ENCODE measurements at places on chromosomes 5 and 9. TPM values are rescaled to one million over a fixed set of nuclear protein-coding genes. Genes with fewer than 3 reads are reported as not detected.

- no peak overlapping the region for H3K27ac ChIP-seq
- H3K27me3 ChIP-seq, result no peaks in the 10 kb centered on the region
- H3K4me3 ChIP-seq, result no peak overlapping the region
- no peaks in the 10 kb centered on the region for H3K36me3 ChIP-seq
- no peaks in the 10 kb centered on the region for H3K4me1 ChIP-seq
Measured at GRCh38 chr5:149400304-149400703, 21.2 kb upstream of the IL17B start.

GRCh38 chr5:181241393-181241975, 2.2 kb downstream of the RACK1 start:
- no peak for DNase-seq
- no peak overlapping the region for H3K27ac ChIP-seq
- peaks cover 43% of the 10 kb centered on the region for H3K36me3 ChIP-seq

- H3K4me1 ChIP-seq, result no peaks in the 10 kb centered on the region
- no peaks in the 10 kb centered on the region for H3K36me3 ChIP-seq
- no peak for DNase-seq
- H3K27me3 ChIP-seq, result no peaks in the 10 kb centered on the region
Measured at GRCh38 chr9:135619599-135619886, 19.8 kb downstream of the GLT6D1 start.

- no peak overlapping the region for H3K4me3 ChIP-seq
- no peaks in the 10 kb centered on the region for H3K36me3 ChIP-seq
- no peaks in the 10 kb centered on the region for H3K27me3 ChIP-seq
- no peak overlapping the region for H3K27ac ChIP-seq
- DNase-seq, result no peak
- no peaks in the 10 kb centered on the region for H3K4me1 ChIP-seq
Measured at GRCh38 chr9:126128494-126129142, 198.0 kb upstream of the MVB12B start.

DNA sequence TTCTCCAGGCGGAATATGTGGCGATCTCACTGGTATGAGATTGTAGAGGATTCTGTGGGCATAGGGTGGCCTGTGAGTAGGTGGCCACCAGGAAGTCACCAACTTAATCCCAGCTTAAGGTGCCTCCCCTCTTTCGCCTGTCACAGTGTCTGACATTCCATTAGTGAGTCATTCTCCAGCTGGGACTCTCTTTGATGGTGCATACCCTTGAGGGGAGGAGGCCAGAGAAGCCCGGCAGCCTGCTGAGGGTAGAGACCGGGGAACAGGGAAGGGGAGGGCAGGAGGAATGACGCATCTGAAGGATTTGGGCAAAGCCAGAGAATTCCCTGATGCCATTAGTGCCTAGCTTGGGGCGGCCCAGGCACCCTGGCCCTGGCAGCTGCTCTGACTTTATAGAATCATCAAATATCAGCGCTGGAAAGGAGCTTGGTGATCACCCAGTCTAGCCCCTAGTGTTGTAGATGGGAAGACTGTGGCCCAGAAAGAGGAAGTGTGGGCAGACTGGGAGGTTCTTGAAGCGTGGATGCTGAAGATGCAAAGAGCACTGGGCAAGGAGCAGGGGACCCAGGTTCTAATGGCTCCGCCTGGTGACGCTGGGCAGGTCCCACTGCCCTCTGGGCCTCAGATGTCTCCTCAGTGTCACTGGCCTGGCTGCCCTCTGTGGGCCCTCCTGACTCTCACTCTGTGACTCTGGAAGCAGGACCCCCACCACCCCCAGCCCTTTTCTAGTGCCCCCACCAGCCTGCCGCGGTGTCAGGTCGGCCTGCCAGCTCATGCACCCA, 41.4 kb downstream of the DAB2IP start:
- H3K27me3 ChIP-seq, result no peaks in the 10 kb centered on the region
- no peaks in the 10 kb centered on the region for H3K4me1 ChIP-seq
- no peaks in the 10 kb centered on the region for H3K36me3 ChIP-seq
- H3K4me3 ChIP-seq, result no peak overlapping the region
- DNase-seq, result no peak
- H3K27ac ChIP-seq, result no peak overlapping the region

DNA sequence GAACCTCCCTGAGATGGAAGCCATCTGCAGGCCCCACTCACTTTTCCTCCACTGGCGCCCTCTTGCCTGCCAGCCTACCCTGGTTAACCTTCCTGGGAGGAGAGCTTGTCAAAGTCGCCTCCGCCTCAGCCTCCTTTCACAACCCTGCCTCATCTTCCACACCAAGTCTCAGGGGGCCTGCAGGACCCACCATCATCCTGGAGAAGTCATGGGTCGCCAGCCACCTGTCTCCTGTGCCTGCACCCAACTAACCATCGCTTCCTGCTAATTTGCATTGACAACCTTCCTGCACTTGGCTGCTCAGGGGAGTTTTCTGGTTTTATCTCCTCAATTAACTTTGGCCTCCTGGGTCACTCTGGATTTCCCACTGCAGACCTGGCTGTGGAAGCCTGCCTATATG, 52.8 kb upstream of the GRHPR start:
- H3K36me3 ChIP-seq, result no peaks in the 10 kb centered on the region
- no peaks in the 10 kb centered on the region for H3K4me1 ChIP-seq
- no peak for DNase-seq
- no peaks in the 10 kb centered on the region for H3K27me3 ChIP-seq

DNA sequence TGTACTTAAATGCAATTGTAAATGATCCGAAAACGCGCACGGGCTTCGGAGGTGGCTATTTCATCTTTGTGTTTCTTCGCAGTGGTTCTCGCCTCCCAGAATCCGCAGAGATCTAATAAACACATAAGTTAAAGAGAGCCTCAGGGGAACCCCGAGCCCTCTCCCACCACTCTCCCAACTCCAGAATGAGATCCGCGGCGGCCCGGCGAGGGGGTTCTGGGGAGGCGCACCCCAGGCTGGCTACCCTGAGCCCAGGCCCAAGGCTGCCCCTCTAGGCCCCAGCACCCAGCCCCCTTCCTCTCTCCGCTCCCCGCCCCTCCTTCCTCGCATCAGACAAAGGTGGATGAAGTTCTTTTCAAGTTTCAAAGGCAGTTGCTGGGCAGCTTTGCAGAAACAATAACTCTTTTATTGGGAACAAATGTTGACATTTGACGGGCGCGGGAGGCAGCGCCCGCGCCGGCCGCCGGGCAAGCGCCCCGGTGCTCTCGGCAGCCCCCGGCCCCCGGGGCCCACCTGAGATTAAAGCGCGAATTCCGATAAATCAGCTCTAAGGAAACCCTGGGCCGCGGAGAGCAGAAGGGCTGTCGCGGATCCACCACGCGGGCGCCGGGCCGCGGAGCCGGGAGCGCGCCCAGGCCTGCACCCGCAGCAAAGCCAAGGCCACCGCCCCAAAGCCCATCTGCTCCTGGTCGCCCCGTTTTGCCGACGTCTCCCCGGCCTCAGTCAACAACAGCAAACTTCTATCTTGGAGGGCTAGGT, 8.4 kb downstream of the IRX2 start:
- no peak for DNase-seq
- peaks cover 10% of the 10 kb centered on the region for H3K4me1 ChIP-seq
- H3K36me3 ChIP-seq, result no peaks in the 10 kb centered on the region
- no peak overlapping the region for H3K27ac ChIP-seq

- no peaks in the 10 kb centered on the region for H3K4me1 ChIP-seq
- H3K36me3 ChIP-seq, result no peaks in the 10 kb centered on the region
- H3K27me3 ChIP-seq, result no peaks in the 10 kb centered on the region
- DNase-seq, result peak; percentile 37
Measured at GRCh38 chr5:141734501-141735229, 52.6 kb upstream of the ARAP3 start.

DNA sequence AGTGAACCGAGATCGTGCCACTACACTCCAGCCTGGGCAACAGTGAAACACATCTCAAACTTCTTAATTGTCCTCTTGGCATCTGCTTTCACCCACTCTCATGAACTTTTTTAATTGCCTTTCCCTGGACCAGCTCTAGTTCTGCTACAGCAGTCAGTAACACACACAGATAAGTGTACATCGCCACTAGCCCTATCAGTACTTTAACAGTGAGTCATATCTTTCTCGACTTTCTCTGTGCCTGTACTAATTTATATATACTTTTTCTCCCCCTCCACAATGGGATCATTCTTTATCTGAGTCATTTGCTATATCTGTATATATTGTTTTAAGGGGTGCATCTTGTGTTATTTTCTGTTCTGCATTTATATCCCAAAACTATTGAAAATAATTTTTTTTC, 6.7 kb downstream of the CDC37L1 start:
- no peak overlapping the region for H3K4me3 ChIP-seq
- H3K4me1 ChIP-seq, result no peaks in the 10 kb centered on the region
- no peak for DNase-seq
- peaks cover under 1% of the 10 kb centered on the region for H3K36me3 ChIP-seq
- H3K27me3 ChIP-seq, result no peaks in the 10 kb centered on the region
- H3K27ac ChIP-seq, result no peak overlapping the region

- no peaks in the 10 kb centered on the region for H3K36me3 ChIP-seq
- H3K4me1 ChIP-seq, result no peaks in the 10 kb centered on the region
- no peaks in the 10 kb centered on the region for H3K27me3 ChIP-seq
- no peak overlapping the region for H3K4me3 ChIP-seq
- no peak for DNase-seq
Measured at GRCh38 chr5:22734907-22735306, 118.2 kb downstream of the CDH12 start.

DNA sequence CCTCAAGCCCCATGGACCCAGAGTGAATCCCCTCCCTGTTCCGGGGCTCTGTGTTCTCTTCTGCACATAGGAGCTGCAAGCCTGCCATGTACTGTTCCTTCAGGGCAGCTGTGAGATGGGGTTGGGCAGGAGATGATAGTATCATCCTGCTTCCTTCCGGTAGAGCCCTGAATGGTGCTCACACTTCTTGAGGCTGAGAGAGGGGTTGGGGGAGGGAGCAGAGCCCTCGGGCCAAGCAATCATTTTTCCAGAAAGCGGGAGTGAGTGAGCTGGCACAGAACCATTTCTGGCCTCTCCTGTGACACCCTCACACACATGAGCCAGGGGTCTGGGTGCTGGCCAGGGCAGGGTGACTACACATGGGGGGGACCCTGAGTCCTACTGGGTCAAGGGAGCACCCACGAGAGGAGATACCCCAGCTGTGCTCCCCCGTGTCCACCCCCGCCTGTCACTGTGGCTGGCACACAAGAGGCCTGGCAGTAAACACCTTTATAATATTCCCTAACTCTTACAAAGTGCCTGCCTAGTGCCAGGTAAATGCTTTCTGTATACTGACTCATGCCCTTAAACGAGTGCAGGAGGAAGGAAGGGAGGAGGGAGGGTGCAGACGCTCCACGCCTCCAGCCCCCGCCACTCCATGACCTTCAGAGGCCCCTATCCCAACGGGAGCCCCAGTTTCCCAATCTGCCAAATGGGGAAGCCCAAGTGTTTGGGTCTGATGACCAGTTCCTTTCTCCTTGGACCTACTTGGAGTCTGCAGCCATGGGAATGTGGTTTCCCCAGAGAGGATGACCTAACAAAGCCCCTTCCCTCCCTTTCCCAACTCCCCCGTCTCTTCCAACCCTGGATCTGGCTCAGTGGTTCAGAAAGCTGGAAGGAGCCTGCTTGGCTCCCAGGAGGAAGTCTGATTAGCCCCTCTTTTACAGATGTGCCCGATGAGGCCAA, 15.5 kb downstream of the AKNA start:
- peak overlapping the region; percentile 21 for H3K27ac ChIP-seq
- no peak overlapping the region for H3K4me3 ChIP-seq
- no peaks in the 10 kb centered on the region for H3K27me3 ChIP-seq

DNA sequence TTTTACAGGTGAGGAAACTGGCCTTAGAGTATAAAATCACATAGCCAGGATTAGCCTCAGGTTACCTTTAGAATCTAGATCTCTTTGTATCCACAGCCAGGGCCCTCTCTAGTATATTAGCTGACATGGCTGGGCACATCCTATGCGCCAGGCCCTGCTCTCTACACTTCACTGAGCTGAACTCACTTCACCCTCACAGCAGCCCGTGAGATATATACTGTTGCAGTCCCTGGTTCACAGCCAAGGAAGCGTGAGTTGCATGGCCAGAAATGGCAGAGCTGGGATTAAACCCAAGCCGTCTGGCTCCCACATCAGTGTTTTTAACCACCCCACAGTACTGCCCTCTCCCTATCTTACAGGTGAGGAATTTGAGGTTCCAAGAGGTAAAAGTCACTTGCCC, 58.4 kb downstream of the DAB2IP start:
- H3K27me3 ChIP-seq, result no peaks in the 10 kb centered on the region
- no peak overlapping the region for H3K4me3 ChIP-seq
- no peaks in the 10 kb centered on the region for H3K36me3 ChIP-seq
- H3K4me1 ChIP-seq, result peaks cover 3% of the 10 kb centered on the region

DNA sequence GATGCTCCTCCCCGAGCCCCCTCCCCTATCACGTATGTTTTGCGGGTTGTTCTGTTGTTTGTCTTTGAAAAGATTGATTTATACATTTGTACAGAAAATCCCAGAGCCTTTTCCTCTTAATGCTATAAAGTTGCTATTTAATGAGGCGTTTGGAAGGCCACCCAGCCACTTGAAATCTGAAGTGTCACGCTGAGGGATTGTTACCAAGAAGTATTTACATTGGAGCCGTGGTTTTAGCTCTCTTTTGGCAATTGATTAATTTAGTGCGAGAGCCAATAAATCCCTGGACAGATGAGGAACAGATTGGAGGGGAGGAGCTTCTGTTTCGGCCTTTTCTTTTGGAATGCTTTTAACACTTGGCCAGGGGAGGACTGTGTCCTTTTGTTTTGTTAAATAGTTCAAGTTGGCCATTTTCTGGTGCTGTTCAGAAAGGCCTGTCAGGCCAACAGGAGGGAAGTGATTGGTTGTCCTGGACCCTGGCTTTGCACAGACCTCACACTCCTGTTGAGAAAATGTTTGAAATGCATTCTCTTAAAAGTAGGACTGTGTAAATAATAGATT, 250.2 kb downstream of the PDZD2 start:
- no peak for DNase-seq
- H3K4me1 ChIP-seq, result no peaks in the 10 kb centered on the region
- no peaks in the 10 kb centered on the region for H3K27me3 ChIP-seq

DNA sequence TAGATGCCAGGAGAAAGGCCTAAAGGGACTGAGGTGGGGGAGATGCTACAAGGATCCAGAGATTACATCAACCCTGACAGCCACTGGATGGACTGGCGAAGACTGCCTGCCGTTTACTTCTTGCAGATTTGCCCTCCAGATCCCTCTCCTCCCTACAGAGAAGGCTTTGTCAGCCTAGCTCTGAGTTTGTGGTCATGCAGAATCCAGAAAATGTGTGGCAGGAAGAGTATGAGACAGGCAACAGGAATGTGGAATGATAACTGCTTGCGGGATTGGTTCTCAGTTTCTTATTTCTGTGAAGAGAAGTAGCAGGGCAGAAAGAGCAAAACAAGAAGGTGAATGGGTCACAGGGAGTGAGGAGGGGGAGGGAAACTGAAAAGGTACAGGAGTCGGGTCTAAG, 129.6 kb downstream of the TLE1 start:
- H3K4me1 ChIP-seq, result no peaks in the 10 kb centered on the region
- H3K27me3 ChIP-seq, result no peaks in the 10 kb centered on the region
- H3K27ac ChIP-seq, result no peak overlapping the region
- no peaks in the 10 kb centered on the region for H3K36me3 ChIP-seq
- no peak for DNase-seq

GRCh38 chr9:127572961-127573721, 38.9 kb upstream of the STXBP1 start:
- no peaks in the 10 kb centered on the region for H3K27me3 ChIP-seq
- no peak overlapping the region for H3K4me3 ChIP-seq
- no peaks in the 10 kb centered on the region for H3K36me3 ChIP-seq
- peak overlapping the region; percentile 47 for H3K27ac ChIP-seq
- H3K4me1 ChIP-seq, result peaks cover 11% of the 10 kb centered on the region

GRCh38 chr9:89969881-89970639, 365.2 kb downstream of the GADD45G start:
- DNase-seq, result no peak
- no peaks in the 10 kb centered on the region for H3K36me3 ChIP-seq
- no peaks in the 10 kb centered on the region for H3K27me3 ChIP-seq
- peaks cover 11% of the 10 kb centered on the region for H3K4me1 ChIP-seq

The NAIP gene
- total RNA-seq, result 6.0 TPM

The LCN2 gene
- total RNA-seq, result 66.3 TPM

The PARP8 gene
- total RNA-seq, result 9.3 TPM

The PKD2L2 gene
- not detected for total RNA-seq
